Activated T-helper 1 cell treated with anti-CD3 and anti-CD28 coated beads, Interleukin-2, amount 50 U/mL, for 16 hours (primary cell): ENCODE measurements at places on chromosomes 13 and 19.

GRCh38 chr19:41734156-41734555 is 21.2 kb upstream of the CEACAM6 start:
- DNase-seq: no peak

DNA sequence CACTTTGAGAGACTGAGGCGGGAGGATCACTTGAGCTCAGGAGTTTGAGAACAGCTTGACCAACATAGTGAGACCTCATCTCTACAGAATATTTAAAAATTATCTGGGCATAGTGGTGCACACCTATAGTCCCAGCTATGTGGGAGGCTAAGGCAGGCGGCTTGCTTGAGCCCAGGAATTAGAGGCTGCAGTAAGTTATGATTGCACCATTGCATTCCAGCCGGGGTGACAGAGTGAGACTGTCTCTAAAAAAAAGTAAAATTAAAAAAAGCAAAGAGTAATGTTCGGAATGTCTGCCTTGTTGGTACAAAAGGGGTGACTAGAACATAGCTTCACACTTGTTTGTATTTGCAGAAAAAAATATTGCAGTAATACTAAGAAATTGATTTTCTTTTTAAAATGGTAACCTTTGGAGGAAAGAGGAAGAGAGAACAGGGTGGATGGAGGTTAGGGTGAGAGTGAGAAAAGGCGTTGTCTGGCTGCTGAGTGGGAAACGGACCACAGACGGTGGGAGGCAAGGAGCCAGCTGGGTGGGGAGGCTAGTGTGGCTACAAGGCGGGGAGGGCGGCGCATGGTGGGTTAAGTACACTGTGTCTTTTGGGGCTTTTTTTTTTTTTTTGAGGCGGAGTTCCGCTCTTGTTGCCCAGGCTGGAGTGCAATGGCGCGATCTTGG is 10.2 kb downstream of the PPP1R14A start:
- DNase-seq: no peak

GRCh38 chr19:45883881-45884681 is 1.9 kb downstream of the IRF2BP1 start:
- DNase-seq: no peak

DNA sequence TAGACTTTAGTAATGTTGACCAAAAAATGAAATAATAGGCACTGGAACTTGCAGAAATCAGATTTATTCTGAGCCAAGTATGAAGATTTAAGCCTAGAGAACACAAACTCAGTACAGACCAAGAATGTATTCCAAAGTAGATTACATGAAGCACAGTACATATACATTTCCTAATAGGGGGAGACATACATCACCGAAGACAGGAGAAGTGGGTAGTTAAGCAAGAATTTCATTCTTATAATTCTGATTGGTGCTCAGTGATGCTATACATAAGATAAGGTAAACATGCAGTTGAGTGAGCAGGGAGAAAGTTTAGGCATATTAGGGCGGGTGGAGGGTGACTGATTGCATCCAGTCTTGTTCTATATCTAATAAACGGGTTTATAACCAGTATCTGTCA is 2218.8 kb downstream of the PCDH9 start:
- DNase-seq: no peak

GRCh38 chr13:75907044-75907443 is 270.9 kb downstream of the LMO7 start:
- DNase-seq: no peak
